Activated T-cell treated with anti-CD3 and anti-CD28 coated beads, Interleukin-2, amount 50 U/mL, for 24 hours (primary cell): ENCODE measurements at places on chromosomes 2 and 18.
A peak's percentile ranks its signal among the peaks of the same experiment; 100 is the strongest.

DNA sequence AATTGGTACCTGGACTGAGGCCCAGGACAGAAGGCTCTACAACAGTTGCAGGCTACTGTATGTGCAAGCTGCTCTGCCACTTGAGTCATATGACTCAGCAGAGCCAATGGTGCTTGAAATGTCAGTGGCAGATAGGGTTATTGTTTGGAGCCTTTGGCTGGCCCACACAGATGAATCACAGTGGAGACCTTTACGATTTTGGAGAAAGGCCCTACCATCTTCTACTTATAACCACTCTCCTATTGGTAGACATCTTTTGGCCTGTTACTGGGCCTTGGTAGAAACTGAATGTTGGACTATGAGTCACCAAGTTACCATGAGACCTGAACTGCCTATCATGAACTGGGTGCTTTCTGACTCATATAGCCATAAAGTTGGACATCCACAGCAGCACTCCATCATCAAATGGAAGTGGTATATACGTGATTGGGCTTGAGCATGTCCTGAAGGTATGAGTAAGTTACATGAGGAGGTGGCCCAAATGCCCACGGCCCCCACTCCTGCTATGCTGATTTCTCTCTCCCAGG, 88.9 kb upstream of the NRXN1 start:
- no peaks in the 10 kb centered on the region for H3K27me3 ChIP-seq
- H3K27ac ChIP-seq, result no peak overlapping the region
- no peaks in the 10 kb centered on the region for H3K4me1 ChIP-seq
- H3K36me3 ChIP-seq, result no peaks in the 10 kb centered on the region

- H3K4me3 ChIP-seq, result no peak overlapping the region
- H3K27me3 ChIP-seq, result no peaks in the 10 kb centered on the region
- H3K4me1 ChIP-seq, result peaks cover 2% of the 10 kb centered on the region
These were observed 132.1 kb downstream of the CTIF start for GRCh38 chr18:48670751-48671560.

DNA sequence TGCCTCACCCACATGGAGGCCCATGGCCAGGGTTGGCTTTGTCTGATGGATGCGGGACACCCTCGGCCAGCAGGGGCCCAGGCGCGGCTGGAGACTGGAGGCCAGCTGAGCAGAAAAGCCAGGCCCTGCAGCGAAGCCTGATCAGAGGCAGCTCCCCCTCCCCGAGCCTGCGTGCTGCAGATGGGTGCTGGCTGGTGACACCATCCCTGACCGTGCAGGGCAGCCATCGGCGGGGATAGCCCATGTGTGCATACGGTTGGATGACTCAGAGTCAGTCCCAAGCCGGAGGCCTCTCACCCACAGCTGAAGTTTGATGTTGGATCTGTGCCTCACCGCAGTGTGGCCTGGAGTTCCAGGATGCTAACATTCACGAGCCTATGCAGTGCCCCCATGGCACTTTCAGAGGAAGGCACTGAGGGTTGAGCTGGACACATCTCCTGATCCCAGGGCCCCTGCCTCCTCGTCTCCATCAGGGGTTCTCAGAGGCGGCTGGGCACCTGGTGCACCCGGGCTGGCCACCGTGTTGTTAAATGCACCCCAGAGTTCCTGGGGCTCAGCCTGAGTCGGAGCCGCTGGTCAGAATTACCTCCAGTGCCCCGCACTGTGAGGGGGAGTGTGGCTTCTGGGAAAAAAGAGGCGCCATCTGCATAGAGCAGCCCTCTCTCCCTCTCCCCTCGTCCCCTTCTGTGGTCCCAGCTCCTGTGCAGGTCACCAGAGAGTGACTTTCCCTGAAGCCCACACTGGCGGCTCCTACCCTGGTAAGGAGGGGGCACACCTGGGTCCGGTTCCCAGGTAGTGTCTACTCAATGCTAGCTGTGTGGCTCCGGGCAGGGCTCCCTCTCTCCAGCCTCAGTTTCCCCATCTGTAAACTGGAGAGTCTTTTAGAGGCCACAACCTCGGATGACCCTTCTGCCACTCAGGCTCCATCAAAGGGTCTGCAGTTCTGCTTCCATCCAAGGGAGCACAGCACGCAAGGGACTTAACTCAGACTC, 19.4 kb upstream of the KIF1A start:
- no peak overlapping the region for H3K27ac ChIP-seq
- no peak overlapping the region for H3K4me3 ChIP-seq
- H3K36me3 ChIP-seq, result no peaks in the 10 kb centered on the region
- H3K27me3 ChIP-seq, result peaks cover 8% of the 10 kb centered on the region
- no peak for DNase-seq

GRCh38 chr2:15421753-15422152, 139.4 kb downstream of the NBAS start:
- no peak overlapping the region for H3K4me3 ChIP-seq
- no peaks in the 10 kb centered on the region for H3K4me1 ChIP-seq
- H3K27ac ChIP-seq, result no peak overlapping the region
- no peaks in the 10 kb centered on the region for H3K27me3 ChIP-seq
- peaks cover 68% of the 10 kb centered on the region for H3K36me3 ChIP-seq

GRCh38 chr2:65264821-65265670, 37.4 kb downstream of the ACTR2 start:
- peaks cover 89% of the 10 kb centered on the region for H3K36me3 ChIP-seq
- DNase-seq, result no peak
- H3K27ac ChIP-seq, result peak overlapping the region; percentile 41
- H3K27me3 ChIP-seq, result no peaks in the 10 kb centered on the region
- H3K4me3 ChIP-seq, result no peak overlapping the region
- peaks cover 19% of the 10 kb centered on the region for H3K4me1 ChIP-seq

DNA sequence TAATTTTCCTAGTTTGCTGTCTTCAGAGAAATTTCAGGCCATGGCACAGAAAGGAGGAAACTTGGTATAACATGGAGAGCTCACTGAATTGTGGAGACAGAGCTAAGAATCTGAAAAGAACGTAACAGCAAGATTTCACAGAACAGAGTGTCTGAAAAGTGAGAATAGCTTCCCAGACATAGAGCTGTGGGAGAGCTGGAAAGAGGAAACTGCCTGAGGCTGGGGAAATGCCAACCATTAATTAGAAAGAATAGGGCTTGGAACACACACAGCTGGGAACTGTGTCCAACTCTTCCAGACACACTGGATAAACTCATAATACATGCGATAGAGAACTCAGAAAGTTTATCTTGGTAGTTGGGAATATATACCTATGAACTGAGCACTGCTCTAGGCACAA, 51.6 kb upstream of the KYNU start:
- no peaks in the 10 kb centered on the region for H3K36me3 ChIP-seq
- H3K4me1 ChIP-seq, result no peaks in the 10 kb centered on the region
- no peak for DNase-seq
- H3K27ac ChIP-seq, result no peak overlapping the region

GRCh38 chr2:196413821-196414274, 225.7 kb upstream of the CCDC150 start:
- H3K27me3 ChIP-seq, result peaks cover 13% of the 10 kb centered on the region
- no peak overlapping the region for H3K27ac ChIP-seq
- peaks cover 10% of the 10 kb centered on the region for H3K4me1 ChIP-seq
- DNase-seq, result no peak
- no peak overlapping the region for H3K4me3 ChIP-seq
- H3K36me3 ChIP-seq, result no peaks in the 10 kb centered on the region

- H3K27me3 ChIP-seq, result peaks cover 45% of the 10 kb centered on the region
- no peaks in the 10 kb centered on the region for H3K36me3 ChIP-seq
- H3K27ac ChIP-seq, result no peak overlapping the region
- no peak for DNase-seq
These were observed 566.9 kb downstream of the PLCL1 start for GRCh38 chr2:198371329-198371728.

DNA sequence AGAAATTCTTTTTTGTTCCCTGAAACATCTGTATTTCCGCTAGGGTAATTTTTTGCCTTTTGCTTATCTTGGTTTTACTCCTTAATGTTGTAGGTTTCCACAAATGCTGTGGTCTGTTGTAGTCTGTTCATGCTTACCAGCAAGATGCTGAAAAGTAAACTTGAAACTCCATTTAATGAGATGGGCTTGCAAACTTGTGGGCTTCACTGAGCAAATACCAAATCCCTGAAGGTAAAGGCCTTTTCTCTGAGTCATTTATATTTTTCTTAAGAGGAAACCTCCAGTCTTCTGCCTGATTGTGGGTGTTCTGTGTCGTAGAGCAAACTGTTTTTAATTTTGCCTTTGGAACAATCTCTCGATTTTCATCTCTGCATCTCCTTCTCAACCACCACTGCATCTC, 9.3 kb downstream of the SP140 start:
- peaks cover 53% of the 10 kb centered on the region for H3K4me1 ChIP-seq
- peaks cover 78% of the 10 kb centered on the region for H3K36me3 ChIP-seq
- H3K4me3 ChIP-seq, result peak overlapping the region; percentile 58
- DNase-seq, result no peak

- no peak overlapping the region for H3K27ac ChIP-seq
- no peaks in the 10 kb centered on the region for H3K27me3 ChIP-seq
- no peak for DNase-seq
These were observed 21.2 kb downstream of the ALS2 start for GRCh38 chr2:201759567-201759966.

GRCh38 chr2:6545336-6545735, 320.4 kb downstream of the CMPK2 start:
- H3K4me1 ChIP-seq, result no peaks in the 10 kb centered on the region
- H3K27ac ChIP-seq, result no peak overlapping the region
- no peaks in the 10 kb centered on the region for H3K27me3 ChIP-seq

GRCh38 chr18:6744816-6745455, 15.4 kb downstream of the ARHGAP28 start:
- H3K27ac ChIP-seq, result no peak overlapping the region
- no peak overlapping the region for H3K4me3 ChIP-seq
- H3K36me3 ChIP-seq, result no peaks in the 10 kb centered on the region

- no peaks in the 10 kb centered on the region for H3K36me3 ChIP-seq
- no peaks in the 10 kb centered on the region for H3K4me1 ChIP-seq
- H3K4me3 ChIP-seq, result no peak overlapping the region
- peaks cover 15% of the 10 kb centered on the region for H3K27me3 ChIP-seq
- H3K27ac ChIP-seq, result no peak overlapping the region
- DNase-seq, result no peak
These were observed 48.2 kb downstream of the RPL37A start for GRCh38 chr2:216546641-216547403.

DNA sequence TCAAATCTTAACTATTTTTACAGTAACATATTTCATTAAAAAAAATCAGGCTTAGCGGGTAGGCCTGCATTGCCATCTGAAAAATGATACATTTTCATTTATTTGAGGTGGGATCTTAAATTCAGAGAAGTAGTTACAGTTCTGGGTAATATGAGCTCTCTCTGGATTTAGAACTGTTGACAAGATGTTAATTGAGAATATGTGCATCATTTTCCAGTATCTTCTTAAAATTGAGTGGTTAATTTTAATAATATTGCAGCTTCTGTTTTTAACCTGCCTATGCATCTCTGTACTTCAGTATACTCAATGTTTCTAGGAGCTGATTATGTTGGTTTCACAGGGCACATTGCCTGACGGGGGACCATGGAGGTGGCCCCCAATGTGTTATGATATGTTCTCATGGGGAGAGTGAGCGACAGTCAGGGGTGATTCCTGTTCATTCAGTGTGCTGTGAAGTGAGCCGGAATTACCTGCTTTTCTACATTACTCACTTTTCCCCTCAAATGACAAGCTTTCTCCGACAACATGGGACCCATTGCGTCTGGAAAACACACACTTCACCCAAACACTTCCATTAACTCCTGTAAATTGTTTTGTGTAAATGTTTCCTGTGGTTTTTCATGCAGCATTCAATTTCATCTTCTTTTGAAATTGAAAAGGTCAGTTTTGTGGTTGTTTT, 406.2 kb downstream of the MTX2 start:
- peaks cover 26% of the 10 kb centered on the region for H3K27me3 ChIP-seq
- H3K4me1 ChIP-seq, result no peaks in the 10 kb centered on the region
- H3K36me3 ChIP-seq, result no peaks in the 10 kb centered on the region
- no peak overlapping the region for H3K27ac ChIP-seq
- DNase-seq, result no peak

GRCh38 chr18:60100778-60101177, 201.0 kb downstream of the PMAIP1 start:
- H3K27ac ChIP-seq, result no peak overlapping the region
- no peaks in the 10 kb centered on the region for H3K27me3 ChIP-seq
- no peak for DNase-seq
- no peak overlapping the region for H3K4me3 ChIP-seq

- no peaks in the 10 kb centered on the region for H3K36me3 ChIP-seq
- no peaks in the 10 kb centered on the region for H3K27me3 ChIP-seq
- H3K4me1 ChIP-seq, result no peaks in the 10 kb centered on the region
- no peak overlapping the region for H3K4me3 ChIP-seq
- DNase-seq, result peak; percentile 43
These were observed 58.5 kb upstream of the COPS8 start for GRCh38 chr2:237026981-237027711.

GRCh38 chr2:37631292-37631691, 40.1 kb downstream of the CDC42EP3 start:
- H3K4me1 ChIP-seq, result peaks cover 88% of the 10 kb centered on the region
- H3K27me3 ChIP-seq, result no peaks in the 10 kb centered on the region
- peaks cover 6% of the 10 kb centered on the region for H3K36me3 ChIP-seq
- no peak for DNase-seq
- H3K4me3 ChIP-seq, result no peak overlapping the region

- H3K36me3 ChIP-seq, result no peaks in the 10 kb centered on the region
- no peak for DNase-seq
- H3K27ac ChIP-seq, result peak overlapping the region; percentile 2
- no peaks in the 10 kb centered on the region for H3K4me1 ChIP-seq
- no peak overlapping the region for H3K4me3 ChIP-seq
These were observed 637.8 kb upstream of the CHAC2 start for GRCh38 chr2:53129851-53130250.

DNA sequence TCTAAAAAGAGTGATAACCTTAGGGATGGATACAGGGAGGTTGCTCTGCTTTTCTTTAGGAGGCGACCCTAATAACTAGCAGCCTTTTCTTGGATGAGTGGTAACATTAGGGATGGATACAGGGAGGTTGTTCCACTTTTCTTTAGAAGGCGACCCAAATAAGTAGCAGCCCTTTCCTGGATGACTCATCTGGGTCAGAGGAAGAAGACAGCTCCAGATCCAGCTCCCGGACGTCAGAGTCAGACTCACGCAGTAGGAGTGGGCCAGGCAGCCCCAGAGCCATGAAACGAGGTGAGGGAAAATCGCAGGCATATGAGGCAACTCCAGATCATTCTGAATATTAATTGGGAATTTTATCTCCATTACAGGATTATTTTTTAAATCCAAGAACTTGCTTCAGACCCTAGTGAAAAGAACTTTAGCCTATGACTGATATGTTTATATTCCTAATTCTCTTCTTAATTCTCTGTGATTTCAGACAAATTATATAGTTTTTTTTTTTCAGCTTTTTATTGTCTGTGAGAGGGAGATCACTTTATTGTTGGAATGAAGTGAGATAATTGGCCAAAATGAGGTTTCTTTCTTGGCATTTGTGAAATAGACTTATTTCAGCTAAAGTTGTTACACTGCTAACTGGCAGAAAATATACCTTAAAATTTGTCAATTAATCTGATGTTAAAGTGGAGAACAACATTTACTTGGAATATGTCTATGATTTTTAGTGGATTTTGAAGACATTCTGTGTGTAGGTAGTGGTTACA, 31.2 kb upstream of the C1GALT1C1L start:
- no peak overlapping the region for H3K4me3 ChIP-seq
- peaks cover 7% of the 10 kb centered on the region for H3K27me3 ChIP-seq
- H3K36me3 ChIP-seq, result no peaks in the 10 kb centered on the region
- no peak overlapping the region for H3K27ac ChIP-seq
- no peaks in the 10 kb centered on the region for H3K4me1 ChIP-seq

GRCh38 chr18:26185267-26185666, 41.0 kb upstream of the TAF4B start:
- H3K4me3 ChIP-seq, result no peak overlapping the region
- no peaks in the 10 kb centered on the region for H3K27me3 ChIP-seq
- no peaks in the 10 kb centered on the region for H3K36me3 ChIP-seq
- no peak overlapping the region for H3K27ac ChIP-seq
- peaks cover 7% of the 10 kb centered on the region for H3K4me1 ChIP-seq
- DNase-seq, result no peak

GRCh38 chr2:37713258-37713700, 41.8 kb upstream of the CDC42EP3 start:
- peaks cover 2% of the 10 kb centered on the region for H3K36me3 ChIP-seq
- H3K27me3 ChIP-seq, result no peaks in the 10 kb centered on the region
- H3K27ac ChIP-seq, result peak overlapping the region; percentile 81
- H3K4me1 ChIP-seq, result peaks cover 34% of the 10 kb centered on the region
